ENCODE measurements at places on chromosomes 16 and 17.

GRCh38 chr17:36946726-36947091 lies 2.0 kb upstream of the AATF start:
- no peak for DNase-seq

GRCh38 chr16:2244301-2244700 lies 7.1 kb downstream of the ECI1 start:
- no peak for DNase-seq

DNA sequence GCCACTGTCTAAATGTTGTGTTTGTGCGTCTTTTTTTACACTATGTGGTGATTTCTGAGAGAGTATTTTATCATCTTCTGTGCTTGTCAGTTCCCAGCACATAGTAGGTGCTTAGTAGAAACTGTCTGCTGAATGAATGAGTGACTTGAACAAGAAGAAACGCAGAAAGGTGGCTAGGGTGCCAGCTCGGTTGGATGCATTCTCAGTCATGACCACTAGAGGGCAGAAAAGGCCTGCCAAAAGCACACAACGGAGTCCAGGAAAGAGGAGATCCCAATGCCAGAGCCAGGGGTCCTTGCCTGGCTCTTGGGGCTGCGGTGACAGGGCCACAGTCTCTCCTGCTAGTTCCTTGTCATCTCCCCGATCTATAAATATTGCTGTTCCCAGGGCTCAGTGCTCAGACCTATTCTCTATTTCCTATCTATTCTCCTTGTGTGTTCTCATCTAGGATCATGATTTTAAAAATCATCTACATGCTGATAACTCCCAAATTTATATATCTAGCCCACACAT lies 57.3 kb upstream of the CCL1 start:
- no peak for DNase-seq

GRCh38 chr17:71983828-71984227 lies 137.0 kb upstream of the SOX9 start:
- no peak for DNase-seq

- peak; percentile 76 for DNase-seq
Observed at GRCh38 chr16:86882586-86883280, 304.4 kb downstream of the FOXL1 start.

DNA sequence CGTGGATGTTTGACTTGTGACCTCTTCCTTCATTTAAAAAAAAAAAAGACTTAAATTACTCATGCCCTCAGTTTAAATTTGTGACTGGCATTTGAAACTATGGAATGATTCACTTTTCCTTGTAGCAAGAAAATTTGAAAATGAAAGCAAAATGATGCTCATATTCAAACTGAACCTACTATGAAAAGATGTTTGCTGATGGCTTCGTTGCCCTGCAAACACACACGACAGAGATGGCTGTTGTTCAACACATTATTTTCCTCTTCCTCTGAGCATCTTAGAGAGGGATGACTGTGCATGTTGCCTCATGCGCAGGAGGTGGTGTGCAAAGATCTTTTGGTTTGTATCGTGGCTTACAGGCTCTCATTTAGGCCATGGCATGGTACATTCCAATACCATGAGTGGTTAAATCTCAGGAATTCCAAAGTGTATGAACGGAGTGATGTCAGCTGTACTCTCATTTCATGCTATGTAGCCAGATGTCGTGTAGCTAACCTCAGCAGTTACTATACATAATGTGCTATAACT lies 164.5 kb downstream of the PRKCA start:
- DNase-seq, result peak; percentile 98

DNA sequence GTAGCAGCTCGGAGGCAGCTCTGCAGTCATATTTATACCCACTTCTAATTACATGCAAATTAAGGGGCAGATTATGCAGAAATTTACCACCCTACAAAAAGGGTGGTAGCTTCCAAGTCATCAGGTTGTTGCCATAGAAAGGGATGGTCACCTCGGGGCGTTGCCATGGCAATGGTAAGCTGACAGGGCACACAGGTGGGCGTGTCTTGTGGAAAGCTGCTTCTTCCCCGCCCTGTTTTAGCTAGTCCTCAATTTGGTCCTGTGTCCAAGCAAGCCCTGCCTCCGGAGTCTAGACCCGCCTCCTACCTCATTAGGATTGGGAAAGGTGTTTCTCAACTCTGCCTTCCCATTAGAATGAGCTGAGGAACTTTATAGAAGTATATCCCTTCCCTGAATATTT lies 98.7 kb downstream of the HS3ST2 start:
- DNase-seq, result no peak

DNA sequence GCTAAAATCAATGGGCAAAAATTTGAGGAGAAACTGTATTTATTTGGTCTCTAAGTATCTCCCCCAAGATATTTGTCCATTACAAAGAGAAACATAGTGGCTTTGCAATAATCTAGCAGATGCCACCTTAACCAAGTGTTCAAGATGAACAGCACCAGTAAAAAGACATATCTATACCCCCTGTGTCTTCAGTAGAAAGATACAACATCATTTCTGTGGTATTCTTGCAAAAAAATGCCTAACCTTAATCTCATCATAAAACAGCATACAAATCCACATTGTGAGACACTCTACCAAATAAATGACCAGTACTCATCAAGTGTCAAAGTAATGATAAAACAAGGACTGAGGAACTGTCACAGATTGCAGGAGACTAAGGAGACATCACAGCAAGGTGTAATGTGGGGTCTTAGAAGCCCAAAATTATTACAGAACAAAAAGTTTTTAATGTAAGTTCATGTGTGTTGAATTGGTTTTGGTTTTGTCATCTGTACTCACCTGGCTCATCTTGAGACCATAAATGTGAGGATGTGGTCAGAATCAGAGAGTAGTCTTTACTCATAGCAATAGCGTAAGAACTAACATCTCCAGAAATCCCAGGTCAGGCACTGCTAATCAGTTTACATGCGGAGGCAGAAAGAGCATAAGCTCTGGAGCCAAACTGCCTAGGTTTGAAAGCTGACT lies 77.2 kb downstream of the AATF start:
- no peak for DNase-seq

DNA sequence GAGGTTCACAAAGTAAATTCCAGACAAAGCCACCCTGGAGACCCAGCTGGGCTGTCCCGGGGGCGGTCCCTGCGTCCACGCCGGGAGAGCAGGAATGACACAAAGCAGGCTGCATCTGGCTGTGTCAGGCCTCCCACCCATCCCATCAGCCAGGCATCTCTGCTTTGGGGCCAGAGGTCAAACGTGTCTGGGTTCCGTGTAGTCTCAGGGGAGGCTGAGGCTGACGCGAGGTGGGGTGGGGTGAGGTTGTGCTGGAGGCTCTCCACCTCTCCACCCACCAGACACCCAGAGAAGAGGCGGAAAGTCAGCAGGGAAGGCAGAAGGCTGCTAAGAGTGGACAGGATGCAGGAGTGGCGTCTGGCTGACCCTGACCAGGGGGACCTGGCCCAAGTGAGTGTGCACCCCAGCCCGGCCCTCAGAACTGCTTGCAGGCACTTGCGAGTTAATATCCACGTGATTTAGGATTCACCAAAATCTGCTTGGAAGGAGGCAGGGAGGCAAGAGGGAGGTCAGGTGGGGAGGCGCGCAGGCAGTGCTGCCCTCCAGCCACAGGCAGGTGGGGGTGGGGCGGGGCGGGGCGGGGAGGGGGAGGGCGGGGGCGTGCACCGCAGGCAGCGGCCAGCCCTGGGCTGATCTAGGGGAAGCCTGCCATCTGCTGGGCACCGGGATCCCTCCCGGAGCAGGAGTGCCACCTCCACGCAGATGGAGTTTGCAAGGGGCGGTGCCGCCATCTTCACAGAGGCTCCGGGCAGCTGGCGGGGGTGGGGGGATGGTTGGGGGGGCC lies 44.3 kb downstream of the TBC1D16 start:
- DNase-seq, result peak; percentile 62

DNA sequence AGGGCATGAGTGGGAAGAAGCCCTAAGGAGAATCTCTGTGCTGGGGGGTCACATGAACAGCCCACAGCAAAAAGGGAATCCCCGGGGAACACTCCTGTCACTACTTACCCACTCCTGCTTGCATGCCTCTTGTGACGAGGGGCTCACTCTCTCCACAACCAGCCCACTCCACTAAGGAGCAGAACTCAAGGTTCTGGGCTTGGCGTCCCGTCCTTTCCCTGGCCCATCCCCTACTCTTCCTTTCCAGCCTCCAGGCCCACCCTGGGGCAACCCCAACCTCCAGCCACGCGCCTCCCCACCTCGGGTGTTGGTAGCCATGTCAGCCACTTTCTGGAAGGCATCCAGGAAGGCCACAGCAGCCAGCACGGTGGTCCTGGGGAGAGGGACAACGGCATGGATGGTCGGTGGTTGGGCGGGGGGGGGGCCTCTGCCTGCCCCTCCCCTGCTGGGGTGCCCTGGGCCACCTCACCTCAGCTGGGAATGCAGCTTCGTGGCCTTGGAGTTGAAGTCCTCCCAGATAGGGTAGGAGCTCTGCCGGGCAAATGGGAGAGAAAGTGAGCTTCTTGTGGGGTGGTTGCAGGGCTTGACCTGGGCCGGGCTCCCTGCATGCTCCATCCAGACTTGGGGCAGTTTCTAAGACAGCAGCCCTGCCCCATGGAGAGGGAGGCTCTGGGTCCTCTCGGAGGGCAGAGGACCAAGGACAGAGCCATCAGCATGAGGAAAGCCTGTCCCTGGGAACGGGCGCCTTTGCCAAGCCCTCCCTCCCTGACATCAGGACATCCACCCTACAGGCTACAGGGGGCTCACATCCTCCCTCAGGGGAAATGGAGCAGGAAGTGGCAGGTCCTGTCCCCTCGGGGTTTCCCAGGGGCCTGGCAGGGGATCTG lies 5.1 kb downstream of the MTSS2 start:
- DNase-seq, result no peak

DNA sequence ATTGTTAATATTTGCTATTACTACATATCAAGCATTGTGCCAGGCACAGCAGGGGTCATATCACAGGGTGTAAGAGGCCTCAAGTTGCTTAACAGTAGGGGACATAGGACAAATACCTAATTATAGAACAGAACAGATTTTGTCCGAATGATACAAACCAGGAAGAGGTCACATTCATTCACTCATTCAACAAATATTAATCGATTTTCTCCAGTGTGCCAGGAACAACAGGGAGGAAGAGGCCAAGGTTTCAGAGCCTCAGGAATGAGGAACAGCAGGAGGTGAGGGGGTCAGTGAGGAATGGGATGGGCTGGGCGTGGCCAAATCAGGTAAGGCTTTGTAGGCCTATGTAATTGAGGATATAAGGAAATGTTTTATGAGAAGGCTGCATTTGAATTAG lies 11.2 kb upstream of the CHST4 start:
- no peak for DNase-seq

GRCh38 chr17:40536295-40537171 lies 28.7 kb downstream of the CCR7 start:
- no peak for DNase-seq
